ENCODE measurements at places on chromosomes 4 and X.
A peak's percentile ranks its signal among the peaks of the same experiment; 100 is the strongest.

GRCh38 chr4:86664959-86665358 lies 70.8 kb downstream of the PTPN13 start:
- DNase-seq: no peak

GRCh38 chr4:189202869-189203271 lies 737.8 kb upstream of the FRG1 start:
- no peak for DNase-seq

GRCh38 chrX:44975666-44976263 lies 102.8 kb downstream of the KDM6A start:
- DNase-seq: no peak

DNA sequence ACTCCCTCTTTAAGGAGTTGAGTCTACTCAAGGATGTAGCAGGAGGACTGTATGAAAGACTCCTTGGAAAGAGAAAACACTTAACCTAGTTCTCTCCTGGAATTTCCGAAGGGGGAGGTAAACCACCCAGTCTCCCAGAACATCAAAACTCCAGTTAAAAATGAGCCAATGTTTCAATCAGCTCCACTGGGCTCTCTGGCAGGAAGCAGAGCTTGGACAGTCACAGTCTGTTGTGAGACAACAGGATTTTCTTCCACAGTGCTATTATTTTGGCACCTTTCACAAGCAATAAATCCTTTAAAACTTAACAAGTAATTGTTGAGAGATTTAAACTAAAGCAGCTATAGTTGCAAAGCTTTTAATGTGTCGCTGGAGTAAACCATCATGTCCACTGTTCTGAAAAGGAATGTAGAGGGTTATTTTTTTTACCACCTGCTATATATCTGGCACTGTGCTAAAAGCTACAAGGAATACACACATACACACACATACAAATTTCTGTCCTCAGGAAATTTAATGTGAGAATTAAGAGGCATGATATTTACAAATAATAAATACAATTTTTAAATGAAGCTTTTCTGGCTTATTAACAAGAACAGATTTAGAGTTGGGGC lies 229.2 kb upstream of the INTU start:
- DNase-seq: no peak

- peak; percentile 30 for DNase-seq
These were observed 1.0 kb downstream of the HMGB2 start for GRCh38 chr4:173332963-173333657.

DNA sequence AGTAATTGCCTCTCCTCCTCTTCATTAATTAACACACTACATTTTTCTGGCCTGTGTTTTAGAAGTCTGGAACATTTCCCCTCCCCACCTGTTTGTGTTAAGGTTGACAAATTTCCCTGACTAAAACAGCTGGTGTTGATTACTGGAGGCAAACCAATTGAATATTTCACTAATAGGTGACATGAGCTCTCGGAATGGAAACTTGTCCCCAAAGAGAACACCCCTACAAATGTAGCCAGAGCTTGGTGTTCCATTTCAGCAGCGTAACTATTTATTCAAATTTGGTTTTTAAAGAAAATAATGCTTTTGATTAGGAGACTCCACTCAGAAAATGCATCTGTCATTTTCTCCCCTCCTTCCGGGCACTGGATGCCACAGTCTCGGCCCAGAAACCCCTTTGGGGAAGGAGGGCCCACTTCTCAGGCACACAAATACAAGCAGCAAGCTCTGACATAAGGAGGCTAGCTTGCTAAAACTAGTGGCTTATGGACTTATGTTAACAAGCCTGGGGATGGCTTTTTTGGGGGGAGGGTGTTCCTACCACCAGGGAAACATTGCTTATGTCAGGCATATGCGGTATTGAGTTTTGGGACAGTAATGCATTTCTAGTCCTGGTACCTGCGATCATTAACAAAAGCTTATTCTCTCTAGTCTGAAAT lies 2.2 kb downstream of the RNF150 start:
- DNase-seq: no peak

DNA sequence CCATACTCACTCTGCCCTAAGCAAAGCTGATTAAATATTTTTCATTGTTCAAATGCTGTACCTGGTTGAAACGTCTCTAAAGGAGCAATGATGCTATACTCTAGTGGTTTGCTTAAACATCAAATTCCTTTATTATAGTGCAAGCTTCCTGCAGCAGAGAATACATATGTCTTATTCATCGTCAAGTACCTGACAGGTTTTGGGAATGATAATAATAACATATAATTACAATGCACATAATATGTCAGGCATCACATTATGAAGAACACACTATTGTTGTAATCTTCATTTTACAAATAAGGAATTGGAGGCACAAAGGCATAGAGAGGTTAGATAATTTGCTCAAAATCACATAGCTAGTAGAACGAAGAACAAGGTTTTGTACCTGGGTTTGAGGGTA lies 151.6 kb downstream of the GRIA2 start:
- DNase-seq: no peak

GRCh38 chr4:133131829-133132460 lies 17.1 kb upstream of the PCDH10 start:
- no peak for DNase-seq

- peak; percentile 18 for DNase-seq
These were observed 9.8 kb downstream of the EREG start for GRCh38 chr4:74374561-74375327.

DNA sequence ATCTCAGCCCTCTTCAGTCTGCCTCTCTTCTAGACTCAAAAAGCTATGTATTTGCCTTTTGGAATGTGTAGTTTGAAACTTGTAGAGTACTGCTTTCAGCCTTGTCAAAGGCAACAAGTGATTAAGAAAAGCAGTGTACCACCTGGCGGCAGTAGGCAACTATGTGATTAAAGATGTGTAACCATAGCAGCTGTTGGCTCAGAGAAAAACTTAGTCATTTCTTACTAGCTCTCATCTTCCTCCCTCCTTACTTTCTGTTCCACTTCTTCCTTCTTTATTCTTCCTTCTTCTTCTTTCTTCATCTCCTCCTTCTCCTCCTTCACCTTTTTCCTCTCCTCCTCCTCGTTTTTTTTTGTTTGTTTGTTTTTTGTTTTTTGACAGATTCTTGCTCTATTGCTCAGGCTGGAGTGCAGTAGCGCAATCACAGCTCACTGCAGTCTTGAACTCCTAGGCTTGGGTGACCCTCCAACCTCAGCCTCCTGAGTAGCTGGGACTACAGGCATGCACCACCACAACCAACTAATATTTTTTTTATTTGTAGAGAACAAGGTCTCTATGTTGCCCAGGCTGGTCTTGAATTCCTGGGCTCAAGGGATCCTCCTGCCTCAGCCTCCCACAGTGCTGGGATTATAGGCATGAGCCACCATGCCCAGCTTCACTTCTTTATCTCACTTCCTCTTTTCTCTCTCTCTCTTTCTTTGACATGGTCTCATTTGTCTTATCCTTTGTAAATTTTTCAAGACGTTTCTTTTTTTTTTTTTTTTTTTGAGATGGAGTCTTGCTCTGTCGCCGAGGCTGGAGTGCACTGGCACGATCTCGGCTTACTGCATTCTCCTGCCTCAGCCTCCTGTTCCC lies 32.6 kb downstream of the ABHD18 start:
- DNase-seq: no peak

- no peak for DNase-seq
These were observed 1.7 kb downstream of the GPRIN3 start for GRCh38 chr4:89305712-89306437.

DNA sequence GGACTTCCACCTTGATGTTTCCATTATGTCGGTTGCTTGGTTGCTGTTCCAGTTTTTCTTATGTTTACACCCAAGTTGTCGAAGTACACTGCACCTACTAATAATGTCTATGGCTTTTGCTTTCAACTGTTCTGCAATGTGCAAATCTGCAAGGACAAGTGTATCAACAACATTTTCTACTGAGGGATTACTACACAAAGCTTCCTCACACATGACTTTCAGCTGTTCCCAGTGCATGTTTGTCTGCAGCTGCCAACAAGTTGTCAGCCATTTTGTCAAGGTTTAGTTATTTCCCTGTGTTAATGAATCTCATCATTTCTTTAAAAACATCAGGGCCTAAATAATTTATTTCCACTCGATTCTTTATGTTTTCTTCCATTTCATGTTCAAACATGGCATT lies 45.4 kb upstream of the UGT2A3 start:
- no peak for DNase-seq

GRCh38 chr4:44118971-44119680 lies 329.5 kb downstream of the KCTD8 start:
- no peak for DNase-seq

DNA sequence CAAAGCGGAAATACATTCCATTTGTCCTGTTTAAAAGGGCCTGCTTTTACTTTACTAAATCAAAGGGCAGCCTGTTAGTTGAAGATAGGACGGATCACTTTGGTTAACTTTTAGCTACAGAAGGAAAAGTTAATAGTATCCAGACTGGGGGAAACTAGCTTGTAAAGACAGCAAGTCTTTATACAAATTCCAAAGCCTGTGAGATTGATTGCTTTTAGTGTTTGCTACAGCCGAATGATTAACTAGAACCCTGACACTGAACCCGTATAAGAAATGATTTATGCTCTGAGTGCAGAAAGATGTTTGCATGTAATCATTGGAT lies 93.4 kb downstream of the FRAS1 start:
- DNase-seq: no peak

DNA sequence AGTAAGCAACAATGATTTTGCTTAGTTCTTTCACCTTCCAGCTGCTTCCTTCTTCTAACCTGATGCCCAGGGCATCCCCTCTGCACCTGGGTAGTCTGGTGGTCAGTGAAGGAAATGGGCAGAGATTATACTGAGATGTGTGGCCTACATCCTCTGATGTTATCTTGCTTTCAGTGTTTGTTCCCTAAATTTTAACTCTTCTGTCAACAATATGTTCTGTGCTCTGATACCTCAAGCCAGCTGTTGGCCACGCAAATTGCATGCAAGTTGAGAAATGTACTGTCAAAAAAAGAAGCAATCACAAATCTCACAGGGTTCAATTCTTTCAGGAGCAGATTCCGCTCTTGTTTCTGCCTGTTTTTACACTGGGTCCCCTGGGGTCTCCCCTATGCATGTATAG lies 73.8 kb downstream of the FBXW7 start:
- no peak for DNase-seq

GRCh38 chrX:11244636-11245035 lies 48.6 kb upstream of the AMELX start:
- no peak for DNase-seq

GRCh38 chr4:184699941-184700340 lies 34.0 kb downstream of the CENPU start:
- DNase-seq: no peak

DNA sequence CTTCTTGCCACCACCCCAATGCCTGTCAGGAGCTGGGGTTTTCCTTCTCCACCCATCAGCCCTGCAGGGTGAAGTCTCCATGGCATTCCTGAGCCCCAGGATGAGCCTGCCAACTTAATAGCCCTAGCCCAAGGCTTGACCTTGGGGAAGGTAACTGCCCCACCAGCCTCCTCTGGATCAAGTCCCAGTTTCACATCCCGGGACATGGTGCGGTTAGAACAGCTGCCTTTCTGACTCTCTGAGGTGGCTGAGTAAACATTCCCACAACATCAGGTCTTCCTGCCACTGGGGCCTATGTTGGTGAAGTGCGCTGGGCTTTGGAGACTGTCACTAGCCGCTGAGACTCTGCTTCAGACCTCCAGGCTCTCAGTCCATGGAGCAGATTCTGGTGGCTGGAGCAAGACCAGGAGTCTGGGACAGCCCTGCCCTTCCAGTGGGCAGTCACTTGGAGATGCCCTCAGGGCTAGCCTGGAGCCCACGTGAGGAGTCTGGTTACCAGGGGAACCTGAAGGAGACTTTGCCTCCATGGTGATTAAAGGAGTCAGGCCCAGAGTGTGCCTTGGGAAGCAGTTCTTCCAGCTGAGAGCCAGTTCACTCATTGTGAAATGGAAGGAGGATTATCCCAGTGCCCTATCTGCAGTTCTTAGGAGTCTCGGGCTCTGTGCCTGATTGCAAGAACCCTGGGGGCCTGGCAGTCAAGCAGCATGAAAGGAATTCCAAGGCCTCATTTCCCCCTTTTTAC lies 56.8 kb downstream of the SMIM20 start:
- DNase-seq: no peak
